ENCODE measurements at places on chromosomes 7 and 10.
A peak's percentile ranks its signal among the peaks of the same experiment; 100 is the strongest.

DNA sequence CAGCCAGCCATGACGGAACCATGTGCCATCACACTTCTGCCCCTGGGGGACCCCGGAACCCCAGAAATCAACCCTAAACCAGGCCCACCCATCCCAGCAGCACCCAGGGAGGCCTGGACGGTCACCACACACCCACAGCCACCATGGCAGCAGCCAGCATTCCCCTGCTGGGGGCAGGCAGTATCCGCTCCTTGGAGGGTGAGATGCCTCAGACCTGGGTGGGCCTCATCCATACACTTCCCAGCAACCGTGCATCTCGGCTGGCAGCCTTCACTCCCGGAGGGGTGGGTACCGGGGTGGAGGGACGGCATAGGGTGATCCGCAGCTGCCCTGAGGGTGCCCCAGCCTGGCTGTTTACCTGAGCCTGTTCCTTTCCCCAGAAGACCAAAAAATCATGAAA is 69.1 kb upstream of the FAM20C start:
- no peak for DNase-seq

- DNase-seq, result no peak
Observed at GRCh38 chr7:116810267-116811116, 51.9 kb upstream of the CAPZA2 start.

GRCh38 chr7:34675749-34676374 is 17.8 kb downstream of the NPSR1 start:
- peak; percentile 2 for DNase-seq

- DNase-seq, result no peak
Observed at GRCh38 chr10:116038259-116038658, 234.7 kb downstream of the GFRA1 start.

- DNase-seq, result no peak
Observed at GRCh38 chr10:11877591-11877905, 54.4 kb downstream of the PROSER2 start.

DNA sequence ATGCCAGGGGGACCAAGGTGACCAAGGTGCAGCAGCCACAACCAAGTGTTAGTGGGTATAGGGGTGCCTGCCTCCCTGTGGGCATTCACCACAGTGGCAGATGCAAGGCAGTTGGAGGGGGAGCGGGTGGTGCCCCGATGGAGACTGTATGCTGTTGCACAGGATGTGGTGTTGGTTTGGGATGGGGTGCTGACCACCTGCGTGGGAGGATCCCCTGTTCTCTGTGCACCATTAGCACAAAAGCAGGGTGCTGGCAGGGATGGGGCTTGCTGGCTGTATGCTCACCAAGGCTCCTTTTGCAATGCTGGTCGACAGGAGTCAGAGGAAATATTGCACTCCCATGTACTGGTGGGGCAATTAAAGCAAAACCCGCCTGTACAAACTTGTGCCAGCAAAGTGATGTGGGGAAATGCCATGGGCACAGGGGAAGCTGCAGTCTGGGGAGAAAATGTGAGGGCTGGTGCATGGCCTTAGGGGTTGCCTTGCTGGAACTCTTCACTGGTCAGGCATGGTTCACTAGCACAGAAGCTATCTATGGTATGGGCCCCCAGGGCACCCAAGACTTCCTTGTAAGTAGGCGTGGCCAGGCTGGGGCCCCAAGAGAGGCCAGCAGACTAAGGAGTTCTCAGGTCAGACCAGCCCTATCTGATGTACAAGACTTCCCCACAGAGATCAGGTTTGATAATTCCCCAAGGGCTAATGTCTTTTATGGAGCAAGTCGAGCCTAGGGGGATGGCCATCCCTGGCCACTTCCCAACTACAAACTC is 51.9 kb upstream of the GNAT3 start:
- DNase-seq, result no peak

Data from activated naive CD8-positive, alpha-beta T cell treated with anti-CD3 and anti-CD28 coated beads, Interleukin-2, amount 50 U/mL, for 24 hours (primary cell).